ENCODE measurements at places on chromosomes 3 and 15. TPM values are rescaled to one million over a fixed set of nuclear protein-coding genes. Genes with fewer than 3 reads are reported as not detected.

Gene GAP43
- 0.26 TPM for total RNA-seq

- no peaks in the 10 kb centered on the region for H3K27me3 ChIP-seq
Observed at GRCh38 chr3:53806182-53807116, 39.8 kb downstream of the CHDH start.

DNA sequence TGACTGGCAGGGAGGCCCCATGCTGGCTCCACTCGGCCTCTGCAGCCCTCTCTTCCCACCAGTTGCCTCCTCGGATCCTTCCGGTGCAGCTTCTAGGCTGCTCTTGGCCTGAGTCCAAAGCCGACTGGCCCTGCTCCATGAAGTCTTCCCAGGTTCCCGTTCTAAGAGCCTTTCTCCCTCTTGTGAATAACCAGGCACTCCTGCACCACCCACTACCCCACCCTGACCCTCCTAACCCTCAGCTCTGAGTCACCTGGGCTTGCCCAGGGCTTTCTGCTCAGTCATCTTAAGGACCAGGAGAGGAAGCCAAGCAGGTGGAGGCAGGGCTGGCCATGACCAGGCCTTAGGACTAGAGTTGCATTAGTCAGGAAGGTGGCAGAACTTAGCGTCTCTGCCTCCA lies 28.1 kb upstream of the CNBP start:
- no peak overlapping the region for H3K27ac ChIP-seq
- DNase-seq, result peak; percentile 65
- H3K27me3 ChIP-seq, result no peaks in the 10 kb centered on the region
- H3K4me1 ChIP-seq, result peaks cover 12% of the 10 kb centered on the region
- H3K36me3 ChIP-seq, result no peaks in the 10 kb centered on the region
- no peak overlapping the region for H3K4me3 ChIP-seq

Gene GPR149
- total RNA-seq, result not detected

DNA sequence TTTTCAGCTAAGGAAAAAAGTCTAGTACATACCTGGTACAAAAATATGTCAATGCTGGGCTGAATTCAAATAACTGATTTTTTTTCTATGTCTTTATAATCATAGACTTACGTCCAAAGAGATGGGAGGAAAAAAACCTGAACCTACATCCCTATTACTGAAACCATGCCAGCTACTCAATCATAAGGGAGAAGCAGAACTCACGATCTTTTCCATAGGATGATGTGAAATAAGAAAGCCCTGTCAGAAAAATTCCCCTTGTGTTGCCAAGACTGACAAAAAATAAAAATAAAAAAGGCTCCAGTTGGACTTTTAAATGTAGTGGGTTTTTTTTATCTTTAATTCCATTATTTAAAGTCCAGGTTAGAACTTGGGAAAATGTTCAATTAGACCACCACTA lies 3.3 kb downstream of the MSL2 start:
- no peak for DNase-seq
- H3K36me3 ChIP-seq, result no peaks in the 10 kb centered on the region
- H3K27ac ChIP-seq, result peak overlapping the region; percentile 99
- peaks cover 58% of the 10 kb centered on the region for H3K4me1 ChIP-seq
- no peak overlapping the region for H3K4me3 ChIP-seq

GRCh38 chr3:49780080-49780974 lies 6.0 kb downstream of the IP6K1 start:
- DNase-seq, result no peak
- H3K27ac ChIP-seq, result no peak overlapping the region
- H3K4me3 ChIP-seq, result no peak overlapping the region
- H3K4me1 ChIP-seq, result peaks cover 41% of the 10 kb centered on the region
- no peaks in the 10 kb centered on the region for H3K27me3 ChIP-seq

Gene GOLGA8R
- 6.6 TPM for total RNA-seq

Gene TUSC7
- total RNA-seq, result not detected

- peak overlapping the region; percentile 74 for H3K27ac ChIP-seq
- peaks cover 6% of the 10 kb centered on the region for H3K36me3 ChIP-seq
- peak; percentile 34 for DNase-seq
Observed at GRCh38 chr15:74906067-74906449, 593 bp downstream of the FAM219B start.

DNA sequence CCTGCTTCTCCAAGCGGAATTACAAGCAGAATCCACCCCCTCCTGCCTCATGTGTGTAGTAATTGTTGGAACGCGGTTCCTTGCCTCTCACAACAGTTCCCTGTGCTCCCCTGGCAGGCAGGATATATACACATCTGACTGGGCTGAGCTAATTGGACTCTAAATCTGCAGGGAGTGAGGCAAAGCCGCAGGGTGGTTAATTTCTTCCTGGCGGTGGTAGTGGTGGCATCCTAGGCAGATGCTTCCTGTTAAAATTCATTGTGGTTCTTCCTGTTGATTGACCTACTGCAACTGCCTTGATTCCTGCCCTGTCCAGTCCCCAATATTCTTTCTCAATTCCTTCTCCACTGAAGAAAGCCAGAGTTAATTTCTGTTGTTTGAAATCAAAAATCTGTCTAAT lies 202.9 kb upstream of the PROK2 start:
- H3K36me3 ChIP-seq, result no peaks in the 10 kb centered on the region
- H3K4me1 ChIP-seq, result no peaks in the 10 kb centered on the region
- no peak overlapping the region for H3K4me3 ChIP-seq
- DNase-seq, result no peak
- H3K27me3 ChIP-seq, result no peaks in the 10 kb centered on the region

GRCh38 chr15:51909584-51909983 lies 62.0 kb downstream of the LEO1 start:
- no peaks in the 10 kb centered on the region for H3K36me3 ChIP-seq
- no peak overlapping the region for H3K4me3 ChIP-seq
- no peak for DNase-seq
- H3K27ac ChIP-seq, result no peak overlapping the region
- H3K27me3 ChIP-seq, result no peaks in the 10 kb centered on the region
- H3K4me1 ChIP-seq, result peaks cover 21% of the 10 kb centered on the region

Gene SLC9A9
- total RNA-seq, result 1.6 TPM

Gene PLA2G4E
- total RNA-seq, result not detected

GRCh38 chr3:170440344-170440743 lies 21.7 kb downstream of the CLDN11 start:
- no peaks in the 10 kb centered on the region for H3K4me1 ChIP-seq
- H3K27me3 ChIP-seq, result no peaks in the 10 kb centered on the region
- DNase-seq, result no peak
- no peaks in the 10 kb centered on the region for H3K36me3 ChIP-seq
- H3K27ac ChIP-seq, result no peak overlapping the region

DNA sequence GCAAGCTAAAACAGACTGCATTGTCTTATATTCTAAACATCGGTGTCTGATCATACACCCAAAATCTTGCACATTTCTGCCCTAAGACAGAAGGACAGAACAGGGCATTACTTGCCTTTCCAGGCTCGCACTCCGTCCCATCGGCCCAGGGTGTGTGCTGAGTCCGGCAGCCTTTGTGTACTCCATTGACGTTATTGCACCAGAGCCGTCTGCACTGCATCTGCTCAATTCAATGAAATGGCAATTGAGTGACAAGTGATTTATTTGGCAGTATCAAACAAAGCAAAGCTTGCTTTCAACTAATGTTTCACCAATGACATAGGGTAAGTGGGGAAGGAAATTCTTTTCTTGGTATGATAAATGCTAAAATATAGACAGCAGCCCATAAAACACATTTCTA lies 40.0 kb downstream of the ADAMTS9 start:
- H3K36me3 ChIP-seq, result no peaks in the 10 kb centered on the region
- no peaks in the 10 kb centered on the region for H3K27me3 ChIP-seq
- no peak overlapping the region for H3K4me3 ChIP-seq
- H3K4me1 ChIP-seq, result peaks cover 10% of the 10 kb centered on the region
- no peak overlapping the region for H3K27ac ChIP-seq

Gene FANCI
- 1.0 TPM for total RNA-seq
